ENCODE measurements at places on chromosomes 3 and 15.
A peak's percentile ranks its signal among the peaks of the same experiment; 100 is the strongest.

DNA sequence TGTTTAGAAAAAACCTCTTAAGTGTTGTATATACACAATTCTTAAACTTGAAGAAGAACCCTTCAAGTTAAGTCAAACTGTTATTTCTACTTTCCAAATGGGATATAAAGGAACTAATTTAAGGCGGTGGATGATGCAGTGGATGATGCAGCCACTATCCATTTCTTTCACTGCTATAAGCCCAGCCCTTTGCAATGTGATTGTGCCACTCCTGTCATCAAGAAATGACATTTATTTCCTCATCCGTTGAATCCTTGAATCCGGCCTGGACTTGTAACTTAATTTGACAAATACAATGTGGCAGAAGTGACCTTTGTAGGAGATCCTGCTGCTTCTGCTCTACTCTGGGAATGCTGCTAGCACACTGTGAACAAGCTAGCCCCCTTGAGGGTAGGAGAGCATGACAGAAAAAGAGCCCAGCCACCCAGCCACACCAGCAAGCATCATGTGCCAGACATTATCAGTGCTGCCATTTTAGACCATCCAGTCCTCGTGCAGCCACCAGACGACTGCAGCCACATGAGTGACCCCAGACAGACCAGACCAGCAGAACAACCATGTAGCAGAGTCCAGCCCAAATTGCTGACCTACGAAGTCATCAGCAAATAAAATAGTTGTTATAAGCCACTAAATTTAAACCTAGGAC lies 47.4 kb downstream of the UACA start:
- DNase-seq: no peak

- no peak for DNase-seq
Observed at GRCh38 chr3:11724615-11725339, 81.1 kb upstream of the VGLL4 start.

DNA sequence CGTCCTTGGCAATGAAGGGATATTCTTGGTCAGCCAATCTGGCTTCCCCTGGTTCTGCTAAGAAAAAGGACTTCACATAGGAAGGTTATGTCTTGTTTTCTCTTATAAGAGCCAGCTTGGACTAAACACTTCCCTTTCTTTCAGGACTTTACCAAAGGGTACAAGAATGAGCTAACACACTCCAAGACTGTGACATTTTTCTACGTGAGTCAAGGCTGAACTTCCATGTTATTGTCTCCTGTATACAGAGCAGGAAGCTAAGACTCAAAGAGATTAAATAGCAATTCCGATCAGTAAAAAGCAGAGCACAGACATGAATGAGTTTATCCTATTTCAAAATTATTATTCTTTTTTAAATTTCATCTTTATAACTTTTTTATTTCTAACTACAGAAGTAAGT lies 63.3 kb upstream of the STT3B start:
- no peak for DNase-seq

GRCh38 chr3:117586161-117586560 lies 876.6 kb downstream of the TUSC7 start:
- no peak for DNase-seq

DNA sequence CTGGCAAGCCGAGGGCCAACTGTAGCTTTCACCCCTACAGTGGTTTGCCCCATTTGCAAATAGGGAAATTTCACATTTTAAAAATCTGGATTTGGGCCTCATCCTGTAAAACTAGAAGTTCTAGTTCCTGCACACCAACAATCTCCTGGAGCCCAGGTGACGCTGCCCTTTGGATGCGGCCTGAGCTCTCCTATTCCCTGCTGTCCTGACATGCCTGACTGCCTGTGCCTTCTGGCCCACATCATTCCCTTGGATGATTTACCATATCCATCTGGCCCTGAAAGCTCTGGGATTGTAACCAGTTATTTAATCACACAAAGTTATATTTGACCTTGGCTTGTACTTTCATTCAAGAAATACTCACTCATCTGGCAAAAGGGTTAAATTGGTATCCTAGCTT lies 272.3 kb downstream of the ARRDC4 start:
- DNase-seq: no peak

DNA sequence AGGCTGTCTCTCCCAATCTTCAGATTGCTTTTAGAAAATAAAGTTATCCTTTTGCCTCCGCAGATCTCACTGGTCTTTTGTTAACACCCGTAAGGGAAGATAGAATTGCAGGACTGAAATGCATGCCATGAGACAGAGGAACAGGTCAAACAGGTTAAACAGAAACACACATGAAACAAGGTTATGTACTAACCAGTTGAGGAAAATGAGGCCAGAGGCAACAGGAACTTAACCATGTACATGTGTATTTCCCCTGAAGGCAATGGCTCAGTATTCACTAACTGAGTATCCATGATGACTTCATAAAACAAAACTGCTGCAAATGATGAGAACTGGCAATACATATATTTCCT lies 169.1 kb upstream of the NSMCE3 start:
- no peak for DNase-seq

DNA sequence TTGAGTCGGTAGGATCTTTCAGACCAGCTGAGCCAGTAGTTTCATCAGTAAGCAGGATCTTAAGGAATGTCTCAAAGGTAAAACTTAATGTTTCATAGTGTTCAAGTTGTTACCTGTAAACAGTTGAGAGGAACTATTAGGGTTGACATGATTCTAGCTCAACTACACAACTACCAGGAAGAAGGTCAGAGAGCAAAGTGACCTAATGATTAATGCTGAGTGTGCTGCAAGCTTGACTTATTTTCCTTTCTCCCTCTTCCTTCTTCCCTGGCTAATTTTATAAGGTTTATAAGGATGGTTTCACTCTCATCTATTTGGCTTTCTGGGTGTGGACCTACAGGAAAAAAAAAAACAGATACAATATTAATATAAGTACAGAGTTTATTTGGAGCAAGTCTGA lies 30.2 kb upstream of the LHFPL4 start:
- DNase-seq: no peak

DNA sequence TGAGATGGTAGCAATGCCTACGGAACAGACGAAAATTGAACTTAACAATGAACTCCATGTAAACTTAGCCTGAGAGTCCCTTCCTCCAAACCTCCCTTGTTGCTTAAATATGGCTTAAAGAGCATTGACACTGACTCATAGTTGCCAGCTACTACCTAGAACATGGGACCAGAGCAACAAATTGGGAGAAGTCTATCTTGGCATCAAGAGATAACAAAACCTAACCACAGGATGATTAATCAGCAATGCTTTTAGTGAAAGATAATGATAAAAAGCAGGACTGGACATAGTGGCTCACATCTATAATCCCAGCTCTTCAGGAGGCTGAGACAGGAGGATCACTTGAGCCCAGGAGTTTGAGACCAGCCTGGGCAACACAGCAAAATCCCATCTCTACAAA lies 117.8 kb upstream of the MNS1 start:
- no peak for DNase-seq

DNA sequence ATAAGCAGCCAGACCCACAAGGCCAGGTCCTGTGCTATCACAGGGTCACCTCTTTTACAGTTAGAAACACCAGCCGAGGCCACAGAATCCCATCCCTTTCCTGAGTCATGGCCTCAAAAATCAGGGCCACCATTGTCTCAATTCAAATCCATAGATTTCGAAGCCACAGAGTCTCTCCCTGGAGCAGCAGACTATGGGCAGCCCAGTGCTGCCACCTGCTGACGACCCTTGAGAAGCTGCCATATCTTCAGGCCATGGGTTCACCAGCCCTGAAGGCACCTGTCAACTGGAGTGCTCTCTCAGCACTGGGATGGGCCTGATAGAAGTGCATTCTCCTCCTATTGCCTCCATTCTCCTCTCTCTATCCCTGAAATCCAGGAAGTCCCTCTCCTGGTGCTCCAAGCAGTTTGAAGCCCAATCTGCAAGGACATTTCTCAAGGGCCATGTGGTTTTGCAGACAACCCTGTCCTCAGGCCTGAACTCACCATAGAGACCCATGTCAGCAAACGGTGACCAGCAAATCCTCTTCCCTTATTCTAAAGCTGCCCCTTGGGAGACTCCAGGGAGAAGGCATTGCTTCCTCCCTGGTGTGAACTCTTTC lies 39.6 kb downstream of the TGM4 start:
- peak; percentile 23 for DNase-seq

DNA sequence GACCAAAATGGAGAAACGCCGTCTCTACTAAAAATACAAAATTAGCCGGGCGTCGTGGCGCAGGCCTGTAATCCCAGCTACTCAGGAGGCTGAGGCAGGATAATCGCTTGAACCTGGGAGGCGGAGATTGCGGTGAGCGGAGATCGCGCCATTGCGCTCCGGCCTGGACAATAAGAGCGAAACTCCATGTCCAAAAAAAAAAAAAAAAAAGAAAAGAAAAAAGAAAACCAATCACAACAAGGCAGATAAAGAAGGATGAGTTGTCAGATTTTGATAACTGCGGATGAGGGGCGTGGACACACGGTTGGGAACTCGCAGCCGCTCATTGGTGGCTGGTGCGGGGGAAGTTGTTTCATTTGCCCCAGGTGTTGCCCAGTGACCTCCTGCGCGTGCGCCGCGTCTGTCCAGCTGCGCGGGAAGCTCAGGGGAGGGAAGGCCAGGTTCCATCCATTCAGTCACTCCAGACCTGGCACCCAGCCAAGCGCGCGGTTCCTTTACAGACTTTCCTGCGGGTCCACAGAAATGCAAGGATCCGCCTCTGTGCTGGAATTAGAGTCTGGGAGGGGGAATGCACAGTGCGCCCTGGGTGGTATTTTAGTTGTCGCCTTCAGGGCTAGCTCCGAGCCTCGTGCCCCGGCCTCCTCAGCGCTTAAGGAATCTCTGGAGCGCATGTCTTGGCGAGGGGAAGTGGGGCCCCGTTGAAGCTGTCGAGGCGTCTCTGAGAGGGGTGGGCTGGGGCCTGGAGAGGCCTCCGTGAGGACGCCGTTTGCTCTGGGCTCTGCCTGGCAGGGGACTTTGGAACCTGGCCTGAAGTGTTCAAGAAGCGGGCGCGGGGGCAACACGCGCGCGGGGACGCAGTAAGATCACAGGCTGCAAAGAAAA lies 708 bp upstream of the GCHFR start:
- DNase-seq: no peak

DNA sequence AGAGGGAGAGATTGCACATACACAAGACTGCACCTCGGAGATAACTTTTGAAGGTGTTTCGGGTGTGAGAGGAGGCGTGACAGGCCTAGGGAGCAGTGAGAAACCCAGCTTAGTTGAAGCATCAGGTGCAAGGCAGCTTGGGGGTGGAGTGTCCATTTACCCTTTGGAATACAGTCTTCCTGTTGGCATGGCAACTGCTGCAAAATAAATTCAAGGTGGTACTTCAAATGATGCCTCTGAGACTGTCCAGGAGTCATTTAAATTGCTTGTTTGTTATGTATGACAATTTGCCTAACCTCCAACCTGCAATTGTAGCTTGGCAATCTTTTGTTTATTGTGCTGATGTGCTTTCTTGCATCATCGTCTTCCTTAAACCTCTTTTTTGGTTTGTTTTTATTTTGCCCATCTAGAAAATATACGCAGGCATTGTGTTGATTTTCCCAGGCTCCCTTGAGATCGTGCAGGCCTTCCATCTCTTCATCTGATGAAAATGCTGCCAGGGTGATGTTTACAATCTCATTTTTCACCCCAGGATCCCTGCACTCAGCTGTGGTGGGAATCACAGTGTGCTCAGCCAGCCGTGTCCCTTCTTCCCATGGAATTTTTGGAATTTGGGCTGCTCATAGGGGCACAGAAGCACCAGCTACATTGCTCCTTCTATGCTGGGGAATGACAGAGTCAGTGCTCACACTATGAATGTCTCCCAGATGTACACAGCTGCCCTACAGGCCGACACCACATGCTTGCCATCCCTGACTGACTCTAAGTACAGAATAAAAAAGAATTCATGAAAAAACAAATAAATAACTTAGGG lies 583.1 kb upstream of the CFAP20DC start:
- DNase-seq: no peak

GRCh38 chr3:46127503-46127902 lies 80.6 kb downstream of the CCR1 start:
- peak; percentile 64 for DNase-seq

GRCh38 chr15:64070106-64070505 lies 23.5 kb downstream of the CIAO2A start:
- no peak for DNase-seq

- no peak for DNase-seq
Observed at GRCh38 chr3:79878708-79879107, 110.9 kb upstream of the ROBO1 start.

GRCh38 chr3:167843886-167844285 lies 108.4 kb downstream of the SERPINI1 start:
- DNase-seq: no peak

DNA sequence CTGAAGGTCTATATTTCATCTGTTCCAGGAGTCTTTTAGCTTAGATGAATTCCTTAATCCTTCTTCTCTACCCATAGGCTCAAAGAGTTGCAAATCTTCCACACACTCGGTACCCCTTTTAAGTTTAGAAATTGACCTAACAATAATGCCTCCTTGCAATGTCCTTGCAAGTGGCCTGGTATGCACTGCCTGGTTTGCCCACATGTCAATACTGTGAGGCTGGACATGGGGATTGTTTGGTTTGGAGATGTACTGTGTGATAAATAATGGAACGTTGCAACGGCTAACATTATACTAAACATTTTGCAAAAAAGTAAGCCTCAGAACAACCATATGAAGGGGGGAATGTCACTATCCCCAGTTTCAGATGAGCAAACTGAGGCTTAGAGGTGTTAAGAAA lies 22.4 kb upstream of the TPM1 start:
- no peak for DNase-seq

GRCh38 chr15:60399931-60400330 lies 2.1 kb upstream of the ANXA2 start:
- DNase-seq: peak; percentile 87

GRCh38 chr15:69565066-69565655 lies 112.5 kb downstream of the RPLP1 start:
- no peak for DNase-seq

DNA sequence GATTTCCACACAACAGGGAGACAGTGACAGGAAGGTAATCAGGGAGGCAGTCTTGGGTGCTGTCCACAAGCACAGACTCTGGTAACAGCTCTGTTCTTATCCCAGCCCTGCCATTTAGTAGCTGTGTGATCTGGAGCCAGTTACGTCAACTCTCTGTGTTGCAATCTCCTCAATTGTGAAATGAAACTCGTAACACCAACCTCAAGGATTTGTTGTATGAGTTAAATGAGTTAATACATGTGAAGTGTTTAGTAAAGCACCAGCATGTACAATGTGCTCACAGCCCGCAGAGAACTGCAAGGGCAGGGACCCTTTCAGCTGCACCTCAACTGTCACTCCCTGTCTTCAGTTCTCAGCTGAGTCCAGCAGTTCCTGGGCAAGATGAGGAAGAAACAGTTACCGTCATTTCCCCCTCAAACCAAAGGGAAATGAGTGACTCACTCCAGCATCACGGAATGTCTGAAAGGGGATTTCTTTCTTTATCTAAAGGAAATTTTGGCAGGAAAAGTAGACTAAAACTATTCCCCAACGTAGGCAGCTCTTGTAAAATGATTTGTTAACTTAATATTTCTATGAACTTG lies 39.9 kb upstream of the MB21D2 start:
- peak; percentile 90 for DNase-seq

Data from fibroblast of skin of left biceps (primary cell).